Activated CD8-positive, alpha-beta T cell treated with anti-CD3 and anti-CD28 coated beads for 36 hours (primary cell): ENCODE measurements at places on chromosomes 12 and 14. TPM values are rescaled to one million over a fixed set of nuclear protein-coding genes. Genes with fewer than 3 reads are reported as not detected.

- peak; percentile 42 for DNase-seq
- no peaks in the 10 kb centered on the region for H3K27me3 ChIP-seq
- peaks cover 20% of the 10 kb centered on the region for H3K4me1 ChIP-seq
- peak overlapping the region; percentile 67 for H3K27ac ChIP-seq
- no peak overlapping the region for H3K4me3 ChIP-seq
These were observed 29.2 kb upstream of the TMED10 start for GRCh38 chr14:75205591-75205990.

DNA sequence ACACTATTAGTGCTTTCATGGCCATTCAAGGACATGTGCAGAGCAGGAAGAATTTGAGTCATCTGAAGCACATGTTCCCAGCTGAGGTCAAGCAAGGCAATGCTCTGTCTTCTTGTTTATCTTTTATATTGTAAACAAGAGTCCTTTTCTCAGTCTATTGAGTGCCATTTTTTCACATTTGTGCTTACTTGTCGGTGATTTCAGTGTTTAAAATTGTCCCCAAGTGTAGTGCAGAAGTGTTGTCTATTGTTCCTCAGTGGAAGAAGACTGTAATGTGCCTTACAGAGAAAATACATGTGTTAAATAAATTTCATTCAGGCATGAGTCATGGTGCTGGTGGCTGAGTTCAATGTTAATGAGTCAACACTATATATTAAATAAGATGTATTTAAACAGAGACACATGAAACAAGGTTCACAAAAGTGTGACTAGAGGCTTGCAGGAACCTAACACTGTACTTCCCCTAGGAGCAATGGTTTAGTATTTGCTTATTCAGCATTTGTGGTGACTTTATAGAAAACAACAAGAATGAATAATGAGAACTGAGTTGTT, 391.1 kb downstream of the LRIG3 start:
- DNase-seq = no peak
- no peaks in the 10 kb centered on the region for H3K36me3 ChIP-seq
- no peak overlapping the region for H3K4me3 ChIP-seq
- H3K27ac ChIP-seq = no peak overlapping the region
- no peaks in the 10 kb centered on the region for H3K4me1 ChIP-seq

- H3K27me3 ChIP-seq = no peaks in the 10 kb centered on the region
- no peak overlapping the region for H3K4me3 ChIP-seq
- DNase-seq = no peak
- H3K4me1 ChIP-seq = peaks cover 56% of the 10 kb centered on the region
- H3K27ac ChIP-seq = no peak overlapping the region
These were observed 46.5 kb downstream of the ELK3 start for GRCh38 chr12:96240656-96241055.

GRCh38 chr12:67578976-67579661, 69.4 kb upstream of the DYRK2 start:
- no peak overlapping the region for H3K4me3 ChIP-seq
- peak; percentile 36 for DNase-seq
- peak overlapping the region; percentile 22 for H3K27ac ChIP-seq

- no peak for DNase-seq
- H3K27ac ChIP-seq = no peak overlapping the region
- no peak overlapping the region for H3K4me3 ChIP-seq
- no peaks in the 10 kb centered on the region for H3K36me3 ChIP-seq
- no peaks in the 10 kb centered on the region for H3K4me1 ChIP-seq
These were observed 372.3 kb upstream of the KITLG start for GRCh38 chr12:88952562-88952942.

The HOXC11 gene
- not detected for total RNA-seq

The EGLN3 gene
- 4.2 TPM for total RNA-seq

GRCh38 chr12:4286771-4287317, 13.3 kb downstream of the CCND2 start:
- H3K27ac ChIP-seq = peak overlapping the region; percentile 75
- H3K4me3 ChIP-seq = no peak overlapping the region
- peaks cover 91% of the 10 kb centered on the region for H3K4me1 ChIP-seq

DNA sequence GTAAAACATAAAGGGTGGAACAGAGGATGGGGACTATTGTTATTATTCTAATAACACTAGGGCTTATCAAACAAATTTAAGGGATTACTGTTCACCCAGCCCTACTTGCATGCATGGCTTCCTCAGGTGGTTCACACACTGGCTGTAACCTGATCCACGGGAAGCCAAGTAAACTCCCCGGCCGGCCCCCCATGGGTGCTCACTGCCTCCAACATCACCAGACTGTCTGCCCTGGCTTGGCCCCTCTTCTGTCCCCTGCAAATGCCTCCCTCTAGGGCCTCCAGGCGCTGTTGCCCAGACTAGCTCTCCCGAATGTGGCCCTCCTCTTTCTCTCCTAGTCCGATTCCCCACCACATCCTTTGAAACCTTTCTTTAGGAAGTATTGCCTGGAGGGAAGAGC, 18.6 kb downstream of the FAIM2 start:
- no peaks in the 10 kb centered on the region for H3K4me1 ChIP-seq
- peaks cover 3% of the 10 kb centered on the region for H3K27me3 ChIP-seq
- no peak overlapping the region for H3K4me3 ChIP-seq
- no peak overlapping the region for H3K27ac ChIP-seq
- no peaks in the 10 kb centered on the region for H3K36me3 ChIP-seq

GRCh38 chr14:74444866-74445265, 18.9 kb upstream of the SYNDIG1L start:
- DNase-seq = no peak
- H3K36me3 ChIP-seq = no peaks in the 10 kb centered on the region
- H3K27me3 ChIP-seq = peaks cover 12% of the 10 kb centered on the region
- no peaks in the 10 kb centered on the region for H3K4me1 ChIP-seq
- H3K27ac ChIP-seq = no peak overlapping the region

DNA sequence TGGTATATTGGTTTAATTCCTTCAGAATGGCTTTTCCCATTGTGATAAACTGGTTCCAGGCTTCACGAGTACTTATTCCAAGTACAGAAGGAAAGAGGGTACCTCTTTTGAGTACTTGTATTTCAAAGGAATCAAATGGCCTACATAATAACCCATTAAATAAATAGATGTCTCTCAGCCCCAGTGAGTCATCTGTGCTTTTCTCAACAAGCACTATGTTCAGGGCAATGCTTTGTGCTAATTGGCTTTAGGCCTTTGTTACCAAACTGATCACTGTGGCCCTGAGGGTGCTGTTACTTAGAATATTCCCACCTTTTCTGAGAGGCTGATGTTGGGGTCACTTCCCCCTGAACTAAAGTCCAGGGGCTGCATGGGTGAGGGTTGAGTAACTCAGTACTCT, 107.1 kb downstream of the LRRK2 start:
- H3K36me3 ChIP-seq = no peaks in the 10 kb centered on the region
- no peak overlapping the region for H3K4me3 ChIP-seq
- no peaks in the 10 kb centered on the region for H3K4me1 ChIP-seq
- no peaks in the 10 kb centered on the region for H3K27me3 ChIP-seq
- H3K27ac ChIP-seq = no peak overlapping the region
- DNase-seq = no peak

GRCh38 chr14:96191841-96192462, 12.7 kb upstream of the BDKRB2 start:
- peaks cover 23% of the 10 kb centered on the region for H3K27me3 ChIP-seq
- peaks cover 2% of the 10 kb centered on the region for H3K4me1 ChIP-seq
- H3K4me3 ChIP-seq = no peak overlapping the region
- no peak overlapping the region for H3K27ac ChIP-seq
- no peaks in the 10 kb centered on the region for H3K36me3 ChIP-seq

DNA sequence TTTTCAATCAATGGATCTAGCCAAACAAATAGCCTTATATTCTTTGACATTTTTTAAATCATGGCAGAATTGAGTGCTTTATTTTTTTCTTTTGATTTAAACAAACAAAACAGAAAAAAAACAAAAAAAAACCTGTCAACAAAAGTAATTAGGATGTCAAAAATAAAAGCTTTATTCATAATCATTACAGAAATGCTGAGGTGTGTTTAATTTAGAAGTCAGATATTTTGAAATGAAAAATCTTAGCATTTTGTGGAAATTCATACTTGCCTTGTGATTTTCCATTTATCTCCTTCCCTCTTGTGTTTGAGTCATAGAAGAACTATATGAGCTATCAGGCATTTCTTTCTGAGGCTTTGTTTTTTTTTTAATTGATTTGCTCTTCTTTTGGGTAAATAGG, 387.0 kb upstream of the STXBP6 start:
- no peak overlapping the region for H3K4me3 ChIP-seq
- H3K27me3 ChIP-seq = no peaks in the 10 kb centered on the region
- no peak overlapping the region for H3K27ac ChIP-seq
- no peaks in the 10 kb centered on the region for H3K4me1 ChIP-seq
- no peaks in the 10 kb centered on the region for H3K36me3 ChIP-seq

DNA sequence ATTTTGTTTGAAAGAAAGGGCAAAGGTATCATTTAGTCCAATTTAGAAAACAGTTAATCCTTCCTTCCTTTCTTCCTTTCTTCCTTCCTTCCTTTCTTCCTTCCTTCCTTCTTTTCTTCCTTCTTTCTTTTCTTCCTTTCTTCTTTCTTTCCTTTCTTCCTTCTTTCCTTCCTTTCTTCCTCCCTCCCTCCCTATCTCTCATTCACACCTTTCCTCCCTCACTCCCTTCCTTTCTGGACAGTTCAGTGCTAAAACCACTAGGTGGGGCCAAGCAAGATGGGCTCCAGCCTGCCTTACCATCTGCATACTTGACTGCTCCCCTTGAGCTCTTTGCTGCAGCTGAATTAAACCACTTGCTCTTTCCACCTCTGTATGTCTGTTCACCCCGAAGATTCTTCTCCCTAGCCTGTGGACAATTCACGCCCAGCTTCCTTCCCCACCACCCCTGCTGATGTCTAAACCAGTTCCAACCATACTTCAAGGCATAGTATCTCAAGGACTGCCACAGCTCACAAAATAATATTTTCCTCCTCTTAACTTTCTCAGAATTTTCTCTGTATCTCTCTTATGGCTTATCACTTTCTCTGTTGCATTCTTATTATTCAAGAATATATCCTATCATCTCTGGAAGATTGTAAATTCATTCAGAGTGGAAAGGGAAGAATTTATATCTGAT, 78.0 kb downstream of the DBX2 start:
- no peaks in the 10 kb centered on the region for H3K27me3 ChIP-seq
- no peak overlapping the region for H3K4me3 ChIP-seq
- H3K27ac ChIP-seq = no peak overlapping the region
- DNase-seq = peak; percentile 7
- peaks cover 6% of the 10 kb centered on the region for H3K4me1 ChIP-seq

- no peak for DNase-seq
- no peaks in the 10 kb centered on the region for H3K36me3 ChIP-seq
- H3K27ac ChIP-seq = no peak overlapping the region
These were observed 174.6 kb downstream of the STXBP6 start for GRCh38 chr14:24875203-24875838.

GRCh38 chr12:82525616-82526015, 161.1 kb upstream of the TMTC2 start:
- H3K27me3 ChIP-seq = peaks cover 3% of the 10 kb centered on the region
- no peaks in the 10 kb centered on the region for H3K36me3 ChIP-seq
- H3K27ac ChIP-seq = no peak overlapping the region
- no peaks in the 10 kb centered on the region for H3K4me1 ChIP-seq
- H3K4me3 ChIP-seq = no peak overlapping the region

- no peaks in the 10 kb centered on the region for H3K27me3 ChIP-seq
- H3K36me3 ChIP-seq = peaks cover 7% of the 10 kb centered on the region
- DNase-seq = no peak
- H3K4me1 ChIP-seq = peaks cover 6% of the 10 kb centered on the region
- no peak overlapping the region for H3K27ac ChIP-seq
- no peak overlapping the region for H3K4me3 ChIP-seq
These were observed 69.7 kb downstream of the CIT start for GRCh38 chr12:119807380-119807779.

GRCh38 chr14:34060651-34060999, 109.8 kb upstream of the EGLN3 start:
- peak overlapping the region; percentile 83 for H3K27ac ChIP-seq
- H3K27me3 ChIP-seq = peaks cover 21% of the 10 kb centered on the region
- H3K36me3 ChIP-seq = no peaks in the 10 kb centered on the region
- no peak for DNase-seq
- peak overlapping the region; percentile 78 for H3K4me3 ChIP-seq

The SERPINA9 gene
- not detected for total RNA-seq
